Lung (tissue), 17 donors: ENCODE measurements at places on chromosomes 16 and 17. TPM values are rescaled to one million over a fixed set of nuclear protein-coding genes. Genes with fewer than 3 reads are reported as not detected.

DNA sequence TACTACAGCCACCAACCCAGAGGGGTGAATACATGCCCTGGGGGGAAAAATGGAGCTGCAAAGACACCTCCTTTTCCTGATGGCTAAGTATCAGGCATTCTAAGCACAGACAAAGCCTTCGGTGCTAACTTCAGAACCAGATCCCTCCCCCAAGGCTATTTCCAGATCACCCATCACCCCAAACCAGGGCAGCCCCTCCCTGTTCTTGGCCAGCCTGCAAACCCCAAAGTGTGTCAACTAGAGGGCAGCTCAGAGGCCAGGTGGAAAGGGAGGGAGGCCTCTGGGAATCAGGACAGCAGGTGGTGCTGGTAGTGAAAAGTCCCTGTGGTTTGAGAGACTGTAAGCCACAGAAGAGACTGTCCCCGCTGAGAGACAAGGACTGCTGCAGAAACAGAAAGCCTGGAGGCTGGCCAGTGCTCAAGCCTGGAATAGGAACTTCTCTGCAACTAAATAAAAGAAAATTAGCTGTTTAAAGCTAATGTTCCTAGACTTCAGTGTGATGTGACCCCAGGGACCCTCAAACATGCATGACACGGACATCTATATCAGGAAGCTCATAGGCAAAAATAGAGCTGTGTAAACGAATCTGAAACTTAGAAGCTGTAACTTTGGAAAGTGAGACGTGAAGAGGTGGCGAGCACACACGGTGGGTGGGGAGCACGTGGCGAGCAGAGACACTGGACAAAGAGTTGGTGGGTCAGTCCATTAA is 9.1 kb downstream of the TUBG1 start:
- peak; percentile 43 for DNase-seq

DNA sequence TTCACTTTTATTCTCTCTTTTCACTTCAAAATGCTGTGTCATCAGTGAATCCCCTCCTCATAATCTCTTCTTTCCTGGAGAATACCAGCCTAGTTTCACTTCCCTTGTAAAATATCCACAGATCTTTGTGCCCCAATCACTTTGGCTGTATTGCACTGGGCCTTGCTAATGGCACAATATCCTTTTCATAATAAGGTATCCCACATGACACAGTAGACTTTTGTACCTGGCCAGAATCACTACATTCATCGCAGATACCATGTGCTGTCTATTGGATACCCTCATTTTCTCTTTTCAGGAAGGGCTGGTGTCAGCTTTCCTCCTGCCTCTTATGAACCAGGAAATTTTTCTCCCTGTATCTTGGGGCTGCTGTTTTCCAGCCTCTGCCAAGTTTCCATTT is 25.7 kb upstream of the TOX3 start:
- no peak for DNase-seq

- DNase-seq = no peak
These were observed 29.4 kb downstream of the TBCD start for GRCh38 chr17:82780971-82781893.

DNA sequence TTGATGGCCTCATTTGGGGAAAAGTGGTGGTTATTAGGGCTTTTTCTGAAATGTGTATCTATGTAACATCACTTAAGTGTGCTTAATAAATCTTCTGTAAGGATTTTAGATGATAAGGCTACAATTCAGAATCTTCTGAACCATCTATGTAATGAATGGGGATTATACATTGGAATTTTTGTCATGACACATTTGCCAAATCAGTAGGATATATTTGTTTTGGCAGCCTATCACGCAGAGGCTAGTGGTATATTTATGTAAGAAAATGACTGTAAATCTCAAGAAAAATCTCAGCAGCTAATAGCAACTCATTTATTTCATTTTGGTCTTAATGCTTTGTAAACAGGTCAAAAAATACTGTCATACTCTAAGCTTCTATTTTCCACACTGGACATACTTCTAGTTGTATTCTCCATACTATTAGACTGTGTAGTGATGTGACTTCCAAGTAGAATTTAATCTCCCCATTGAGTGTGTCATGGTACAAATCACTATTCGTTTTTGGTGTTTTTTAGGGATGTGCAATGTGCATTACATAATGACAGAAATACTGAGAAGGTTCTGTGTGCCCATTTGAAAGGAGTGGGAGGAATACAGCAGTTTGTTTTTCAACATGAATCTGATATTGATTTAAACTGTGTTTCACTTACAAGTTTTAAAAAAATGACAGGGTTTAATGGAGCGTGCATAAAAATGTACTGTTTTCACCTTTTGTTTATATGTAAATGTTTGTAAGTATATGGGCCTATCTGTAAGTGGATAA is 29.2 kb downstream of the CLUH start:
- no peak for DNase-seq

TBC1D3K gene
- total RNA-seq = not detected

ARHGAP23 gene
- total RNA-seq = 59.2 TPM

DNA sequence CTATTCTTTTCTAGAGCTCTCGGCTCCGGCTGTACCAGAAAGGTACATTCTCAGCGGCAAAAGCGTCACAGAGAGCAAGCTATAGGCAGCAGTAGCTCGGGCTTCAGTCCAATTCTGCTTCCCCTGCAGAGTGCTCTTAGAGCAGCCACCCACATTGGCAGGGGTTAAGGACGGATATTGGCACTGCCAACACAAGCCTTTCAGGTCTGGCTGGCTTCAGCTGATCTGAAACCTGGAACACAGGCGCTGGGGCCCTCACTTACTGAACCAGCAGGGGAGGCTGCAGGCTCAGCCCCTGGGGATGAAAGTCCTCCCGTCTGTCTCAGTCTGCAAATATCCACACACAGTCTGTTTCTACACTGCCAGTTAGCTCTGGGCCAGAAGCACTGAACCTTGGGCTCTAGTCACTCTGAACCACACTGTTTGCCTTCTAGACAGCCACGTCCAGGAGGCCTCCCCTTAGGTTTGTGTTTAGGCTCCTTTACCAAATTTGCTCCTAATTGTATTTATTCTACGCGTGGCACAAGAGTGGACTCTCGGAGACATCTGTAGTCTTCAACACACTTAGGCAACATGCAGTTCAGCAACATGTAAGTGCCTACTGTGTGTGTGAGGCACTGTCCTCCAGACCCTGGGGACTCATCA is 40.1 kb downstream of the HIC1 start:
- peak; percentile 79 for DNase-seq

KCNJ18 gene
- not detected for total RNA-seq

DNA sequence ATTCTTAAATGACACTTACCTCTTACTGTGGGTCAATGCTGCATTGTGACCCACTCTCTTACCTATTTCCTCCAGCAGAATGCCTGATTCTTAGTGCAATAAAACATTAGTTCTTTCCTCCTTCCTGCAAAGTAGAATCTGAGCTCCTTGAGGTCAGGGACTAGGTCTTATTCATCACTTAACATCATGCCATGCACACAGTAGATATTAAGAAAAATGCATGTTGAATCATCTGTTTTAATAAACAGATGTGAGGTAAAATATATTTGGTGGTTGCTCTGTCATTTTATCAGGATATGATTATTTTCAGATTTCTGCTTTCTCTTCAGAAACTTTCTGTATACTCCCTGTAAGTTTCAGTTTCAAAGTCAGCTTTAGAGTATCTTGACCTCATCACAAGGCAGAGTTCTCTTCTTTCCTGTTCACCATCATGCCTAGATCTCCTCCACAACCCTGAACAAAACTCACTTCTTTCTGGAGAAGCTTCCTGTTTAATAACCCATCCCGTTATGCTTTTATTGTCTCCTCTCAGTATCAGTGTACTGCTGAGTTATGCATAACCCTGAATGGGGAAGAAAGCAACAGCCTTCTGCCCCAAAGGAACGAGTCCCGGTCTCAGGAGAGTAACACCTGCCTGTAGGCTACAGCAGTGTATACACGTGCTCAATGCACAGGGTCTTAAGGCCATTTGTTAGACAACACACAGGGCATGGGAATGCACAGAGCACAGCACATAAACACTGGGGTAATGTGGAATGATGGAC is 30.3 kb upstream of the SUPT4H1 start:
- no peak for DNase-seq

GRCh38 chr16:51968749-51969148 is 578.2 kb downstream of the TOX3 start:
- DNase-seq = no peak

HS3ST3B1 gene
- 6.5 TPM for total RNA-seq
